ENCODE measurements at places on chromosomes 2 and 18.

GRCh38 chr18:79947054-79947755, 4.2 kb downstream of the SLC66A2 start:
- DNase-seq = no peak

DNA sequence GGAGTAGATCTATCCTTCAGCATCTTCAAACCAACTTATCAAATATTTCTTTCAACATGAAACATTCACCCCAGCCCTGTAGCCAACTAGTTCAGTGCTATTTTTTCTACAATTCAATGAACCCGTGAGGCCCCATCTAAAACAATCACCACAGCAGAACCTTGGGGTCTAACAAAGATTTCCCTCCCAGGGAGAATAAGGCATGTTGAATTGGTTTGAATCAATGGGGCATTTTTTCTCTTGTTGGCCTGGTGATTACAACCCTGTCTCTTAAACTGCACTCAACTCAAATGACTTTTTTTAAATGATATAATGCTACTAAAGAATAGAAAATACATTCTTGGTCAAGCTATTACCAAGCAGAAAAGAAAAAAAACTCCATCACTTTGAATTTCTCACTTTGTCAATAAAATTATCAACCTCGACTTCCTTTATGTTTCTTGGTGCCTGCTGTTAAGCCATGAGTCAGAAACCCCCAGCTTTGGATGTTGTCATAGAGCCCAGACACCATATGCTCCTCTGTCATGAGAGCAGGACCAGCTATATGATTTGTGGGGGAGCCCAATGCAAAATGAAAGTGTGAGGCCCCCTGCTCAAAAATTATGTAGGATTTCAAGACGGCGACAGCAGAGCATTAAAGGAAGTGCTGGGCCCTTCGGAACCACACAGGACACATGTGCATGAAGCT, 282.4 kb downstream of the MEIS1 start:
- DNase-seq = no peak

DNA sequence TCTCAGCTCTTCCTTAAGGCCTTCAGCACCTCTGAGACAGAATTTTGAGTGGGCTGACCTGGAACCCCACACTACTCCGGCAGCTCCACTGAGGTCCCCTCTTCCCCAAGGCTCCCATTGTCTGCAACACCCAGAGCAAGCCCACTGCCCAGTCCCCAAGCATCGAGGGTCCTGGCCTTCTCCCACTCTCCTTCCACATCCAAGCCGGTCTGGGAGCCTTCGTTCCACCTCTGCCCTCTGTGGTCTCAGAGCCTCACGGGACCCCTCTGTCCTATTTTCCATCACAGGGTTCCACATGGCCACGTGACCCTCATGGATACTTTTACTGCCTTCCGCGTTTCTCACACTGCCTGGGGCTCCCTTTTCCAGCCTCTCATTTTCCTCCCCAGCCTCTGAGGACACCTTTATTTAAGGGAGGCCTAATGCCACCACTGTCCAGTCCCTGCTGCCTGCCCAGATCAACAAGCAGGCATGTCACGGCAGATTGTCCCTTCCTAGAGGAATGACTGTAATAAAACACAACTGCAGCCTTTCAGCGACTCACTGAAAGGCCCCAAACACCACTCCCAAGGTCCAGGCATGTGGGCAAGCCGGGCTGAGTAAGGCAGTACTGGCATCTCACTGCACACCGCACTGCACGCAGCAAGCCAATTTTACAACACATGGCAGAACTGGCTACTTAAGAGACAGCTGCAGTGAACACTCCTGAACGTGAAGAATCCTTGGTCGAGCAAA, 7.9 kb upstream of the SALL3 start:
- no peak for DNase-seq

DNA sequence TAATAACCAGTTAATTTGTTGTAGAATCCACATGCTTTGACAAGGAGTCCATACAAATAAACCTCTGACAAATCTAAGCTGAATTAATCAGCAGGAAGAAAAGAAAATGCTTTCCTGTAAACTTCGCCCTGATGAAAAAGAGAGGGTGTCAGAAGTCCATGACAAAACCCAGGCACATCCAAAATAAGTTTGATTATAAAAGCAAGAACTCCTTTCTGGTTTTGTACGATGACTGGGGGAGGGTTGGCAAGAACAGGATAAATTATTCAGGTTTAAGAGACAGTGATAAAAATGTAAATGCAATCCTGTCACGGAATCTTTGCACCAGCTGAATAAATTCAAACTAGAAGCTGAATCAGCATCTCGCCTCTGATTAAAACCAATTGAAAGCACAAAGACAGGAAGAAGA, 469.2 kb upstream of the TNP1 start:
- no peak for DNase-seq

- DNase-seq = no peak
Observed at GRCh38 chr2:43068041-43068533, 158.3 kb downstream of the ZFP36L2 start.

Data from stimulated activated CD4-positive, alpha-beta T cell treated with anti-CD3 and anti-CD28 coated beads, Interleukin-15, amount 100 ng/mL, for 1 hour (primary cell).